ENCODE measurements at places on chromosomes 1 and 21.

DNA sequence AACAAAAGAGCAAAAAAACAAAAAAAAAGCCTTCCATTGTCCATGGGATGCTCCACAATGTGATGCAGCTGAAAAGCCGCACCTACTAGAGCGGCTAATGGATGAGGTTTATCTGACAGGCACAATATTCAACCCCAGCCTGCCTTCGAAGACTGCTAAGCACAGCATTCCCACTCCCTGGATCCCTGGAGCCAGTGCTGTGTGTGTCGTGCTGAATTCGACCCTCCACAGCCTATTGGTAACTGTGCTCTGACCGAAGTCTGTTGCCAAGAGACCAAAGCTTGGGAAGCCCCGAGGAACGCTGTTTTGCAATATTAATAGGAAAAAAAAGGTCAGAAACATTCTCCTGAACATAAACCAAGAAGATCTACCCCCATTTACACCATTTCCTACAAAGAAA, 57.2 kb upstream of the PUM1 start:
- DNase-seq = no peak

DNA sequence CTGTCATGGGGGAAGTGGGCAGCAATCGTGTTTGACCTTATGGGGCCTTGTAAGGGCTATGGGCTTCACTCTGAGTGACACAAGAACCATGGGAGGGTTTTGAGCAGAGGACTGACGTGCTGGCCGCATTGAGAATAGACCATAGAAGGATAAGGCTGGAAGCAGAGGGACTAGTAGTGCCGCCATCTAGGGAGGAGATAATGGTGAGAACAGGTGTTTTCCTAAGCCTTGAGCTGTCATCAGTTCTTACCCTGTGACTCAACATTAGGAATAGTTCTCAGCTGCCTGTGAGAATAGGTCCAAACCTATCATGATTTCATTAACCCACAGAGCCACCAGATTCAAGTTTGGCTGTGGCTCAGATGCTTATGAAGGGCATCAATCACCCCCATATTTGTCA, 228.5 kb downstream of the CACNA1E start:
- no peak for DNase-seq

GRCh38 chr1:165595246-165595938, 35.6 kb upstream of the MGST3 start:
- DNase-seq = no peak

- peak; percentile 33 for DNase-seq
Observed at GRCh38 chr1:55833529-55834091, 618.4 kb upstream of the USP24 start.

- DNase-seq = no peak
Observed at GRCh38 chr1:211352985-211353515, 26.4 kb downstream of the TRAF5 start.

GRCh38 chr1:78651241-78651640, 1.6 kb downstream of the IFI44 start:
- DNase-seq = no peak

GRCh38 chr1:198682850-198683249, 44.0 kb downstream of the PTPRC start:
- no peak for DNase-seq

DNA sequence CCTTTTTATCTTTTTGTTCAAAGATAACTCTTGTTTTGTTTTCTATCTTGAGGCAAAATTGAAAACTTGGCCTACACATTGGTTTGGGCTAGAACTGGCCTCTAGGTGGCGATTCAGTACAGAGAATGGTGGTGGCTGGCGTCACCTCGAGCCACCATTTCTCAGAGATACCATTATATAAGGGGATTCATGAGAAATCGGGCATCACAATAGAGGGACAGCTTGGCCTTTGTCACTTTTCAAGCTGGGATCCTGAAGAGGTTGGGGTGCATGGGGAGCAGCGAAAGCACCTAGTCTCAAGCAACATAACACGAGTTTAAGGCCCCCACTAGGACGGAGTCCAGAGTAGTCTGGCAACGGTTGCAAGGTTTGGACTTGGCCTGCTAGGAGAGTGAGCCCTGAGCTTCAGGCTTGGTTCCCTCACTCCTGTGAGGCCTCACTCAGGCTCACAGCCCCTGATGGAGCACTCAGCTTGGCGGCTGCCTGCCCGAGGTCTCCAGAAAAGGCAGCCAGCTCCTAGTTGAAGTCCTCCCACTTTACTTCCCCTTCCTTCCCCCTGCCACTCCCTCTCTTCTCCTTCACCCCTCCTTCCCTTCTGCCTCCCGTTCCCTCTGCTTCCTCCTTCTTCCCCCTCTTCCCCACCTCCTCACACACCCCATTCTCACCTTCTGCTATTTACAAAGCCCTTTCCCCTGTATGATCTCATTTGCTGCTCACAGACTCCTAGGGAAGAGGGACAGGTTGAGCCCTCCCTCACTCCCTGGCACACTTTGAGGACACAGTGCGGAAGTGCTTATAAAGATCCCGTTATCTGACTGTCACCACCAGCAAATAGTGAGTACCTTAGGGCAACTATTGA, 67.8 kb downstream of the LRIG2 start:
- DNase-seq = peak; percentile 49

DNA sequence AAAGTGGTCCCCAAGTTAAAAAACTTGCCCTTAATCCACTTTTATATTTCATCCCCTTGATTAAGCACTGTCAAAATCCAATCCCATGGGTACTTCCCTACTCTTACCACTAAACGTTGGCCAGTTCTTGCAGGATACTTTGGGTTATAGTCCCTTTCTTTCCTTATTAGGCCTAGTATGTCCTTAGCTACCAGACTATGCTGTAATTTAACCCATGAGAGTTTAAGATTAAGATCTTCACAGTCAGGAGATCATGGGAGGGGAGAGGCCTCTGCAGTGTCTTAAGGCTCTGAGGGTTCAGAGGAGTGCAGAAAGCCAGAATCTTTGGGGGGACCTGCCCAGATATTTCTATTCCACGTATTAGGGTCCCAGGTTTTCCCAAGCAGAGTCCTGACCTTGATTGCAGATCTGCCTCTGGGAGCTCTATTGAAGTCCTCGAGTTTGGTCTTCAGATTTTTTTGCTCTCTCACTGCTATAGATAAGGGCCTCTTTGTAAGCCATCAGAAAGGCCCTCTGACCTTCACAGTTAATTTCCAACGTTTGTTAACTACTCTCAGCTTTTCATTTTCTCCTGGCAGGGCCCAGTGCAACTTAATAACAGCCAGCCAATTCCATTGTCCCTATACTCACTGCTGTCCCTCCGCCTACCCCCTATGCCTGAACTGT, 9.0 kb upstream of the CGN start:
- DNase-seq = no peak

DNA sequence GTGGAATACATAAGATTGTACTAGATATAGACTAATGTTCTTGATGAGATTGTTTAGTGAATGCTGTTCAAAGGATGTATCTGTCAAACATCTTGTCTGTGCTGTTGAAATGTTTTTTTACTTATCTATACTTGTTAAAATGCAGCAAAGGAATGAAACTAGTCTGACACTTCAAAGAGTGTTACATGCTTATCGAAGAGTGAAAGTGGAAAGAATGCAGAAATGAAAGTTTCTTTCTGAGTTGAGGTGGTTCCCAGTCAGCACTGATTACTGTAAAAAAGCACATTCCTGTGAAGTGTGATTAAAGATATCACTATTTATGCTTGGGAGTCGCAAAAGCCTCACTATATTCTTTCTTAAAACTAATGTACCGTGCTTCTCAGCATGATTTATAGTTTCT, 1225.2 kb downstream of the NCAM2 start:
- no peak for DNase-seq

- no peak for DNase-seq
Observed at GRCh38 chr1:95532335-95532734, 298.3 kb downstream of the RWDD3 start.

DNA sequence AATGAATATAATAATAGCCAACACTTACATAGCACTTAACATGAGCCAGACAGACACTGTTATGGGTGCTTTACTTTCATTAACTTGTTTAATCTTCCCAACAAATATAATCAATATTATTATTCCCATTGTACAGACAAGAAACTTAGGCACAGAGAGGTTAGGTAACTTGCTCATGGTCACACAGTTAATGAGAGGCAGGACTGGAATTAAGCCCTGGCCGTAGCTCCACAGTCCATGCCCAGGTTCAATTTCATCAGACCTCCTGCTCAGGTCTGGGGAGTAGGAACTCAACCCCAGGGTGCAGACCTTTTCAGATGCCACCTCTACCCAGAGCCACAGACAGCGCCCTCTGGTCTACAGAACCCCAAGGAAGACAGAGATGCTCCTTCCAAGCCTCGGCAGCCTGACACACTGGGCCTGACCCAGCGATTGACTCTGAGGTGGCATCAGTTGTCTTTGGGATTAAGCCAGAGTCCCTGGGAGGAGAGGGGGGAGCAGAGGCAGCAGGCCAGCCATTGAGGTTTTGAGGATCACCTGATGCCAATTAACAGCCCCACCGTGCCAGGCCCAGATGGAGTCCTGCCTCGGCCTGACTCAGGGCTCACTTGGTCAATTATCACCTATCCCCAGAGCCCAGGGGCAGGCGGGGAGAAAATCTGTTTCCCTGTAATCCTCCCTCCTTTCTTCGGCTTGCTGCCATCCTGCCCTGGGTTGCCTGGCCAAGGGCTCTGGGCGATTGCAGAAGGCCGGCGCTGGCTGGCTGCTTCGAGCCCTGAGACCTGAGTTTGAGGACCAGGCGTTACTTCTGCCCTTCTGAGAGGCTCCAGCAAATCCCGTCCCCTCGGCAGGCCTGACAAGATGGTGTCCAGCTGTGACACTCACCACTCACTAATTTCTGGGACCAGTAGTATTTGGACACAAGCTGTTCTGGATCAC, 116.7 kb downstream of the LACTBL1 start:
- no peak for DNase-seq

DNA sequence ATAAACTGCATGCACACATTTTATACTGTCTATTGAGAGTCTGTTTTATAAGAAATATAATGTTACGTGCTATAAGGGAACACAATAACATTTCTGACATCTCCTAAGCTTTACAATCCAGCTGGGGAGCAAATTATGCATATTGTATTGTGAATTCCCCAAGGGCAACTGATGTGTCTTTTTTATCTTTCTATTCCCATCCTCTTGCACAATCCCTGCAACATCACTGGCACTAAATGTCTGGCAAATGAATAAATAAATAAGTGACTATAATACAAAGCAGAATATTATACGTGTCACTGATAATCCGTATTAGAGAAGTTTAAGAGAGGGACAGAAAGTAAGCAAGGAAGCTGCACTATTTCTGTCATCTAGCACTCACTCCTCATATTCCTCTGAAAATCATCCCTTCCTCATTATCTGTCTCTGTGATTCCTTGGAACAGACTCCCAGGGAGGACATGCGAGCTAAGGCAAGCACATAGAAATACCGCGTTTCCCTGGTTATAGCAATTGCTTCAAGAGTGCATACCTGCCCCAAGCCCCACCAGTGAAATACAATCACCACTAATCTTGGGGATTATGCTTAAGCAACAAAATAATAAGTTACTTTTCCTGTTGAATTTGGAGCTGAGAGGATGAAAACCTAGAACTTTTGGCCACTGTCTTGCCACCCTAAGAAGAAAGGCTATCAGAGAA, 205.4 kb downstream of the SMYD3 start:
- DNase-seq = no peak

GRCh38 chr1:3282656-3283430, 171.6 kb upstream of the ARHGEF16 start:
- no peak for DNase-seq

- no peak for DNase-seq
Observed at GRCh38 chr1:156344409-156344808, 6.1 kb downstream of the TSACC start.

- DNase-seq = no peak
Observed at GRCh38 chr1:223678841-223679240, 13.3 kb upstream of the CAPN8 start.

- no peak for DNase-seq
Observed at GRCh38 chr1:17434601-17435000, 4.9 kb downstream of the RCC2 start.

DNA sequence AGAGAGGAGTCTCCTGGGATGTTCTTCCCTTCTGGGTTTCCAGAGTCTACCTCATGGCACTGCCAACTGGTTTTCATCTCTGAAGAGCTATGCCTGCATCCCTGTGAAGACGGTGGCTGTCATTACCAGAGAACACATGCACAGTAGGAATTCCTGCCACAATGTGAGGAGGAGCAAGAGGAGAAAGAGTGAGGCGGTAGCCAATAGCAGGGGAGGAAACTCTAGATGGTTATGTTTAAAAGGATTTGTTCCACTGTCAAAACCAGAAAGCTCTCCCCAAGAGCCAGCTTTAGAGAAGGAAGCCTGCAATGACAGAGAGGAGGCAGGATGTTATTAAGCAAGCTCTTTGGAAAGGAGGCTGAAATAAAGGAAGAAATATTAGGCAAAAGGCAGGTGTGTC, 12.3 kb downstream of the LMX1A start:
- DNase-seq = no peak

DNA sequence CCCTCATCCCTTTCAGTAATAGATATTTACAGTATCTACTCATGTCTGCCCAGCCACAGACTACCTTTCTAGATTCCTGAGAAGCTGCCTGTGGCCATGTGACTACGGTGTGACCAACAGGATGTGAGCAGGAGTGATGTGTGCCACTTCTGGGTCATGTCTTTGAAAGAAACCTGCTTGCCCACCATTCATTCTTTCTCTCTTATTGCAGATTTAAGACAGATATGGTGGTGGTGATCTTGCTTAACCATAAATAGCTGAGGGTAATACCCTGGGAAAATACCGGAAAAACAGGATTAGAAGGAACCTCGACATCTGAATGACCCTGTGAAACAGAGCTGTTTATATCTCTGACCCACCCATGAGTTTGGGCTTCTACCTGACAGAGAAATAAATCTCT, 41.6 kb upstream of the GUCA2A start:
- no peak for DNase-seq

DNA sequence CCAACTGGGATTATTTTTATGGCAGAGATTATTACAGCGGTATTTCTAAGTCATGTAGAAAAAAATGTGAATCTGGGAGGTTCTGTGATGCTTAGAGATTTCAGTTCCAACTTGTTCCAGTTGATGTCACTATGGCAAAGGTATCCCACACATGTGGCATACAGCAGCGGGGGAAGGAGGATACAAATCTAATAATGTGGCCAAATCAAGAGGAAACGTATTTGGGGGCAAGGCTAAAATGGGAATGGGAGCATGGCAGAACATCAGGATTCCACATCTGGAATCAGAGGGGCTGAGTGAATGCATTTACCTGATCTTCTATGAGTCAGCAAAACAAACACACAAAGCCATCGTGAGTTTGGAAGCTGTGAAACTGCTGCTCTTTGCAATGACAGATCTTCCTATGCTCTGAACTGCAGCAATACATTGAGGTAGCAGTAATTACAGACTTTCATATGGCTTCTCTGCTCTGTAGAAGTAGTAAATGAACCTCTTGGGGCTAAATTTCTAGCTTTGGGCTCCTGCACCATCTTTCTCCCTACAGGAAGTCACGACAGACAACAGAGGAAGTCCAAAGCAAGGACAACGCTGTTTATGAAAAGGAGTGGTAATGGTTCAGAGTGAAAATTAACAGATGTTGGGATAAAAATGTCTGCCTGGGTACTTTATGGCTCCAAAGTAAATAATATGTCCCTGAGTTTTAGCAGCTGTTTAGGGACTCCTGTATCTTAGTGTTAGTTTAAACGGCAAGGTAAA, 55.5 kb downstream of the GABPA start:
- DNase-seq = peak; percentile 66
